ENCODE measurements at places on chromosomes 12 and 14. TPM values are rescaled to one million over a fixed set of nuclear protein-coding genes. Genes with fewer than 3 reads are reported as not detected.

The RD3L gene
- not detected for total RNA-seq

DNA sequence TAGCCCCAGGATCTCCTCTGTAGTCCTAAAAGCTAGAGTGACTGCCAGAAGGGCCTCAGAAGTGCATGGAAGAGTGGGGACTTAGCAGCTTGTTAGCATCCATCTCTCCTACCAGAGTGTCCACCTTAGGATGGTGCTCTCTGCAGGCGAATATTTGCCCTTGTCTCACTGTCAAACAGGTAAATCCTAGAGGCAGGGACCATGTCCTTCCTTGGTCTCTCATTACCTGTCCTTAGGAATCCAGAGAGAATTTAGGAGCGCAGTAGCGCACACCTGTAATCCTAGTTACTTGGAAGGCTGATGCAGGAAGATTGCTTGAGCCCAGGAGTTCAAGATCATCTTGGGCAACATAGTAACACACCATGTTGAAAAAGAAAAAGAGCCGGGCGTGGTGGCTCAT is 21.4 kb downstream of the AGAP2 start:
- no peak for DNase-seq

- no peak for DNase-seq
Observed at GRCh38 chr14:55245657-55246268, 25.5 kb upstream of the FBXO34 start.

- no peak for DNase-seq
Observed at GRCh38 chr12:52249511-52250047, 16.5 kb downstream of the KRT7 start.

The HHIPL1 gene
- total RNA-seq: 4.6 TPM

DNA sequence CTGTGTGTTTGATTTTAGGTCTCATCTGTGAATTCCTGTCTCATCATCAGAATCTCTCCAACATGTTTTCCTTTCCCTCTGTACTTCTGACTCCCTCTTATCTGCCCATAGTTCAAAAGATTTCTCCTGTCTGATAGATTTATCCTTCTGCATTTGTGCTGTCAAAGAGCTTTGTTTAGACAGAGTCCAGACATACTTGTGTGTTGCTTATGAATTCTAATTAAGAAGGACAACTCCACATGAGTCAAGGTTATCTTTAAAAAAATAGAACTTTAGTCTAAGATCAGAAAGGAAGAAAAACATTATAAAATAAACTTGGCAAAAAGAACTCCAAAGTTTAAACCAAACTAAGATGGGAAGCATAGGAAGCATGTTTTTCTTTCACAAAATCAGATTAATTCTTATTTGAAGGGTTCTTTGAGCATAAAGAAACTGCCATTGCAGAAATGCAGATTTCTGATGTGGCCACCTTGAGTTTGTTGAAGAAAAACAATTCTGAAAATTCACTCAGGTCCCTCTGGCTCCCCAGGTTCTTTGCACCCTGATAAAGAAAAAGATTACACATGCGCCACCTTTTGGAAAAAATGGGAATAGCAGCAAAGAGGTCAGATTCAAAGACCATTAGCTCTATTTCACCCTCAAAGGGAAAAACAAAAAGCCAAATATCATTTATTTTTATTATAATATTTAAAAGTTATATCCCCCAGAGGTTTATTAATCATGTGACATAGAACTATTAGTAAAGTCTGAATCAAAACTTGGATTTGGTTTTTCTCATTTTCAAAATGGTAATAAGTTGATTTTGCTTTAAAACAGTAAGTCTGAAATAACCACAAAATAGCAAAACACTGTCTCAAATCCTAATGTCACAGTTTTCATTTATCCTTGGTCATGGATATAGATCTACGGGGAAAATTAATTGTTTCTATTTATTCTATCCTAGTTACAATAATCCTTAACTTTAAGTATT is 143.7 kb upstream of the DCN start:
- DNase-seq: peak; percentile 36

DNA sequence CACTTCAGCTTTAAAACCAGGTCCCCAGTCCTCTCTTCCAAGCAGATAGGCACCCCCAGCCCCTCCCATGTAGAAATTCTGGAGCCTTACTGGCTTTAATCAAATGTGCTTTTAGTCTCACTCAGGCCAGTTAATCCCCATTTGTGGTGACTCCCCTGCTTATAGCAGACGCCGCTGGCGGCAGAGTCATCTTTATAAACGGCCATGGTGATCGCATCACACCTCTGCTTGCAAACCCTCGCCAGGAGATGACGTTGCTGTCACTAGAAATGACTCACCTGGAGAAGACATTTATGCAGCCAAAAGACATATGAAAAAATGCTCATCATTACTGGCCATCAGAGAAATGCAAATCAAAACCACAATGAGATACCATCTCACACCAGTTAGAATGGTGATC is 369.3 kb downstream of the VRK1 start:
- DNase-seq: no peak

DNA sequence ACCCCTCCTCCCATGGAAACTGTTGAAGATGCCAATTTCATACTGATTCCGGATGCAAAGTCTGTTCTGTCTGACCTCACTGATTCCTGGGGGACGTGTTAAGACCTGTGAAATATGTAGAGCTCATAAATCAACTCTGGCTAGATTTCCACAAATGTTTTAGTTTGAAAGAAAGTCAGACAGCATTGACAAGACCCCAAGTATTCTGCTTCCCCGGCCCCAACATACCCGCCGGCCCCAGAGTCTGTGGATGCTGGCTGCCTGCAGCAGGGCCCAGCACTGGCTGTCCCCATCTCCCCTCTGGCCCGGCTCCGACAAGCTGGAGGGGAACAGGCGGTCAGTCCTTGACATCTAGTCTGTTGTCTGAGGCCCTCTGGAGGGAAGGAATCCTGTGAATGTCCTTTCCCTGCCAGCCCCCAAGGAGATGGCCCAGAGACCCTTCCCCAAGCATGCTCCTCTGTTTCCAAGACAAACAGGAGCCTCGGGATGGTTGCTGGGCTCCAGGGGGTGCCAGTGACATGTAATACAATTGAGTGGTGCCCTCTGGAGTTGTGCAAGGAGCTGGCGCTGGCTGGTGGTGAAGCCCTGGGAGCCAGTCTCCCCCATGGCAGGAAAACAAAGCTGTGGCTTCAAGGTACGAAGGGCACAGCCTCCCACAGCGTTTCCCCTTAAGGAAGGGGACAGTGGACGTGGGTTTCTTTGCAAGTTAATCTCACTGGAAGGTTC is 22.3 kb downstream of the FBLN5 start:
- no peak for DNase-seq

DNA sequence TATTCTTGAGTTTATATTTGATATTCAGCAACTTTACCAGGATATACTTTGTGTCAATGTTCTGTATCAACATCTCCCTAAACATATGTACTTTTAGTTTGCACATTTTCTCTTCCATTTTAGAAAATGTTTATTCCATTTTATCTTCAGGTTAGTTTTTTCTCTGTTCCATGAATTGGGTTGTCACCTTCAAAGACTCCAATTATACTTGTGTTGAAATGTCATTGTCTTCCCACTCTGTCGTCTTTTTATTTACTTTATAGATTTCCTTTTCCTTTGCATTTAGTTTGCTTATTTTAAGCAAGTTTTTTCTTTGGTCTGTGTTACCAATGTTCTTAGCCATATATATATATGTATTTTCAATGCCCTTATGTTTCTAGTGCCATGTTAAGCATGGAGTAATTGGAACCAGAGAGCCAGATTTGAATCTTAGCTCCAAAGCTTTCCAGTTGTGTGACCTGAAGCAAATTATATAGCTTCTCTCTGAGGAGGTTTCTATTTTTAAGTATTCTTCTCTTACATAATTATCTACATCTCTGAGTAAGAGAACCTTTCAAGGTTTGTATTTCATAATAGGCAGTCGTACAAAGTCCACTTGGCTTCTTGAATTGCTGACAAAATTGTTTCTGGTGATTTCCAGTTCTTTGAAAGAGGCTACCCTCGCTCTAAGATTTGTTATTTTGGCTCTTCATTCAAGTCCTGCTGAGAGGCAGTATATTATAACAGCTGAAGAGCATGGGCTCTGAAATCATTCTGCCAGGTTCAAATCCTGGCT is 85.8 kb upstream of the DYRK2 start:
- DNase-seq: no peak

DNA sequence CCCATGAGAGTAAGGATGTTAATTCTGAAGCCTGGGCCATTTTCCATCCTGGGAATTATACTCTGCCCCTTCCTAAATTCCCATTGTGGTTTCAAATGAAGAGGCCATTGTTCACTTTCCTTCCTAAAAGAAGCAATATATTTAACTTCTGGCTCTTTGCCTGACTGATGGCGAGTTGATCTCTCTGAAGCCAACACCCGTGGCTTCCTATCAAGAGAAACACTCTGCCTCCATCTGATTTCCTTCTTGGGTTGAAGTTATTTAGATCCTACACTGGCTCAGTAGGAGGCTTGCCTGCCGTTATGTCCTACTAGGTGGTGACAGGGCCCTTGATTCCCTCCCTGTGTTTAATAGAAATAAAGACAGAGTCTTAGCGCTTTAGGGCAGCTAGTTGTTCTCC is 97.4 kb downstream of the PRKCH start:
- no peak for DNase-seq

All from uterus (tissue), 4 donors.